ENCODE measurements at places on chromosomes 11 and 22. TPM values are rescaled to one million over a fixed set of nuclear protein-coding genes. Genes with fewer than 3 reads are reported as not detected.

DNA sequence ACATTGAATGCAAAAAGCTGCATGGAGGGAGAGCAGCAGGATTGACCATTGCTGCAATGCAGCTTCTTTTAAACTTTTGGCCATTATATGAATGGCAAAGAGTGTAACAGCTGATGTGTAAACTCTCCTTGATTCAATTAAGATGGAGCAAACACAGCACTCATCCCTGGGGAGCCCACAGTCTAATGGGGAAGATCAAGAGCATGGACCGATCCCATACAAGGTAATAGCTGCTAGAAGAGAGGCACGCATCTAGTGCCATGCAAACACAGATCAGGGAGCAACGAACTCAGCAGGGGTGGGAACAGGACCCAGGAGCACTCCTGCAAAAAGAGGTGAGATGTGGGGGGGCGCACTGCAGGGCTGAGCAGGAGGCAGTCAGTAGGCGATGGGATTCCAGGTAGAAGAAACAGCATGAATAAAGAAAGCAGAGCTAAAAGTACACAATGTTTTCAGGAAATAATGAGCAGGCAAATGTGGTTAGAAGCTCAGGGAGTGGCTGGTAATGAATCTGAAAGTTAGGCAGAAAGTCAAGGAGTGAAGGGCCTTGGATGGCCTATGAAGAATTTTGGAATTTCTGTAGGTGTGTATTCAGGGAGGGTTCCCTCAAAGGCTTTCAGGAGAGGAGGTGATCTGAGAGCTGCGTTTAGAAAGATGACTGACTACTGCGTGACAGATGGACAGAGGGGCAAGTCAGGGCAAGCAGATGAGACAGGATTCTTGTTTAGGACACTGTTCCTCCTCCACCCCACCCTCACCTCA, 17.2 kb upstream of the BMAL1 start:
- DNase-seq, result peak; percentile 9

DNA sequence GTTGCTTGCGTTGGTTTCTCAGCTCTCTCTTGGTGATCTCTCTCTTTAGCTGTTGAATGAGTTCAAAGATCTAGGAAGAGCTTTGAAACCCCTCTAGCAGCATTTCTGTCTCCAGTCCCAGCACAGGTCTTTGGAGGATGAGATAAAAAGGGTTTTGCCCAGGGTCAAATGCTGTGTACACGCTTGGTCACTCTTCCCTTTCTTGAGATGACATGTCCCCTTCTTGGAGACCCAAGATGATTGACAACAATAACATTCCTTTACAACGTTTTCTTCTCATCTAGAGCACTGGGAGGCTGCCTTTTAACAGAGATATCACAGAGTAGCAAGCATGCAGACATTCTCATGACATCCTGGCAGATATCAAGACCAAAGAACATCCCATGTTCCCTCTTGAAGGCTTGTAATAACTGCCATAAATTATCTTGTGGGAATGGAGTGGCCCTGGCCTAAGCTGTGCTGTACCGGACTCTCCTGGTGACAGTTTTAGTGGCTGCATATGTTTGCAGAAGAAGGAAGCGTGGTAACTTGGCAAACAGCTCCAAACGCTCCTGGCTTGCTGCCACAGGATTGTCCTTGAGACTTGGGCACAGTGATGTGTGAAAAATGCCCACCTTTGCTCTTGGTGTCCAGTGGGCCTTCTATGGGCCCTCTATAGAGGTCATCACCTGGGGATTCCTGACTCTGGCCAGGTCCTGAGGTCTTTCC, 107.8 kb downstream of the PTPRJ start:
- no peak for DNase-seq

- DNase-seq, result no peak
Observed at GRCh38 chr11:37881741-37882140, 1283.7 kb upstream of the RAG2 start.

GRCh38 chr11:46298699-46299433, 21.4 kb downstream of the CREB3L1 start:
- DNase-seq, result peak; percentile 79

GRCh38 chr11:59012398-59013265, 73.3 kb downstream of the GLYATL1 start:
- DNase-seq, result no peak

Gene GAL3ST3
- not detected for total RNA-seq
